T-cell (primary cell): ENCODE measurements at places on chromosomes 11 and 22.

DNA sequence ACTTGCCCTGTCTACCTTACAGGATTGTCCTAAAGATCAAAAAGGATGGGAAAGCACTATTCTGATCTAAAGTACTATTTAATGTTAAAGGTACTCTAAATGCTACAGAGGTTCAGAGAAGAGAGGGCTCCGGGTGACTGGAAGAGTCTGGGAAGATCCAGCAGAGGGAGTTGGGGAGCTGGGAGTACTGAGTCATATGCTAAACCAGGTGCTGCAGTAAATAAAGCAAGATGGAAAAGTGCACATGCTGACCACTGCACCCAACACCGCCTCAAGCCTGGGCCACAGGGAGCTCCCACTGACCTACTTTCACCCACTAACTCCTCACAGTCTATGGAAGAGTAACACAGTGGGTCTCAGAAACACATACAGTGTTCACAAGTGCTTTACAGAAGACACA is 49.3 kb downstream of the WT1 start:
- no peak for DNase-seq

- no peak for DNase-seq
These were observed 118.8 kb downstream of the SPATA19 start for GRCh38 chr11:133726542-133726941.

- DNase-seq, result no peak
These were observed 81.9 kb upstream of the HMGXB4 start for GRCh38 chr22:35175392-35175791.

DNA sequence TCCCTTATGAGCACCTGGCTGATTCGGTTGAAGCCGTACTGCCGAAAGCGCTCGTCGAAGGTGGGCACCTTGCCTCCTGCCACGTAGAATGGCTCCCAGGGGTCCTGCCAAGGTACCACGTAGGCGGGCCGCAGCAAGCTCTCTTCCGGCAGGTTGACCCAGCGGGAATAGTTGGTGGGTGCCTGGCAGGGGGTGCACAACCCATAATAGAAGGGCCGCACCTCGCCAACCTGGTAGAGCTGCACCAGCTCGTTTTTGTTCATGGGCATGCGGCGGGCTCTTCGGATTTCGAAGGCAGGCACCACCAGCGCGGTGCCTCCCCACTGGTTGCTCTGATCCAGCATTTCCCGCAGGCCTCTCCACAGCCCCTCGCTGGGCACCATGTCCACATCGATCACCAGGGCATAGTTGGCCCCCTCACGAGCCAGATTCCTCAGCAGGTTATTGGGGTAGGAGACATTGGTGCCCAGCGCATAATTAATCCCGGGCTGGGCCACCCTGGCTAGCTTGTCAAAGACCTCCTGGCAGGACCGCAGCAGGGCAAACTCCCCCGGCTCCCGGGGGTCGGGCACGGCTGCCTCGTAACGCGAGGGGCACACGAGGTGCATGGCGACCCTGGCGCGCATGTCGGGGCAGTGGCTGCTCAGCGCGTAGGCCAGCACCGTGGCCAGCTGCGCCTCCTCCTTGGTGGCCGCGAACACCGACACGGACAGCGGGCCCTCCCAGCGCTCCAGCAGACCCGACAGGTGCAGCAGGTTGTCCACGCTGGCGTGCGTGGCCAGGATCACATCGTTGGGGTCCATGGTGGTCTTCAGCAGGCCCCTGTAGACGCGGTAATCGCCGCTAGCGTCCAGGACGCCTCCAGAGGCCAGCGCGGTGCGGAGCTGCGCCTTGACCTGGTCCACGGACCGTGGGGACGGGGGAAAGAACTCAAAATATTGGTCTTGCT is 679 bp downstream of the B4GAT1 start:
- no peak for DNase-seq

- DNase-seq, result no peak
These were observed 47.3 kb upstream of the CCDC34 start for GRCh38 chr11:27410272-27410671.
